ENCODE measurements at places on chromosomes 1 and 21.

DNA sequence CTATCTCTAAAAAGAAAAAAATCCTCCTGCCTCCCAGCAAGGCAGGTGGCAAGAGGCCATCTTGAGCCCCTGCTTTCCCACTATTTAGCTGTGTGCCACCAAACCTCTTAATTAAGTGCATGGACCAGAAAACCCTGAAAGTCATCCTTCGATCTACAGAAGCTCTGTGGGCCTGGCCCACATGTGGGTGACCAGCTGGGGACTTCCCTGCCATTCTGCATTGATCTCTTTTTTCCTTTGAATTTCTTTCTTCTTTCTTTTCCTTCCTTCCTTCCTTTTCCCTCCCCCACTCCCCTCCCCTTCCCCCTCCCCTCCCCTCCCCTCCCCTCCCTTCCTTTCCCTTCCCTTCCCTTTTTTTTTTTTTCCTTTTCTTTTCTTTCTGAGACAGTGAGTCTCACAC lies 38.0 kb downstream of the KIF21B start:
- DNase-seq: no peak

GRCh38 chr1:229196404-229197264 lies 74.3 kb upstream of the RAB4A start:
- DNase-seq: no peak

GRCh38 chr1:202562444-202563060 lies 147.7 kb downstream of the SYT2 start:
- DNase-seq: no peak

DNA sequence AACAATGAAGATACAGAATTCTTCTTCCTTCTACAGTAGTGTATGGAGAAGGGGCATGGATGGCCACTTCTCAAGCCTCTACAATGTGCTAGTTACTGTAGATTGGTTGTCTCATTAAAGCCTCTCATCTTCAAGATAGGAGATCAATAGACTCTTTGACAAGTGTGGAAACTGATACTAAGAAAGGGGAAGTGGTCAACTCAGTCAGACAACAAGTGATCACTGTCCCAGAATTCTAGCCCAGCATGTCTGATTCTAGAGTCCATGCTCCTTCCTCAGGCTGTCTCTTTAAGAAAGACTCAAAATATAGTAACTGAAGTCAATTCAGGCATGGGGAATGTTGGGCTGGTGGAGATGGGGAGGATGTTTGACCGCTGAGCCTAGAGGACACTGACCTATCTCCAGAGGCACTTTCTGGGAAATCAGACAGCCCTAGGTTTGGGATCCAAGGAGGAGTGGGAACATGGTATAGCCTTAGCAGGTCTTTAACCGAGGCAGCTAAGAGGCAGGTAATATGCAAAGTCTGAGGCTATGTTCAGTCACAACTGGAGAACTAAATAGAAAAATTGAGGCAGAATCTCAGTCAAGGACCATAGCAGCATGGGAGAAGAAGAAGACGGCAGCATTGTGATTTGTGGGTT lies 39.3 kb upstream of the EYA3 start:
- DNase-seq: no peak

- DNase-seq: no peak
Measured at GRCh38 chr1:220680085-220680687, 10.0 kb upstream of the C1orf115 start.

GRCh38 chr1:40936931-40937339 lies 42.6 kb upstream of the CTPS1 start:
- DNase-seq: no peak

DNA sequence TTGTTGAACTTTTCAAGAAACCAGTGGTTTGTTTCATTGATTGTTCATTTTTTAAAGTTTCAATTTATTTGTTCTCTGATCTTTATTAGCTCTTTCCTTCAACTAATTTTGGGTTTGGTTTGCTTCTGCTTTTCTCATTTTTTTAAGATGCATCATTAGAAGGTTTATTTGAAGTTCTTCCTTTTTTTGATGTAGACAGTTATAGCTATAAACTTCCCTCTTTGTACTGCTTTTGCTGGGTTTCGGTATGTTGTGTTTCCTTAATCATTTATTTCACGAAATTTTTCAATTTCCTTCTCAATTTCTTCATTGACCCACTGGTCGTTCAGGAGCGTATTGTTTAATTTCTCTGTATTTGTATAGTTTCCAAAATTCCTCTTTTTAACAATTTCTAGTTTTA lies 133.3 kb upstream of the GPR52 start:
- DNase-seq: no peak

DNA sequence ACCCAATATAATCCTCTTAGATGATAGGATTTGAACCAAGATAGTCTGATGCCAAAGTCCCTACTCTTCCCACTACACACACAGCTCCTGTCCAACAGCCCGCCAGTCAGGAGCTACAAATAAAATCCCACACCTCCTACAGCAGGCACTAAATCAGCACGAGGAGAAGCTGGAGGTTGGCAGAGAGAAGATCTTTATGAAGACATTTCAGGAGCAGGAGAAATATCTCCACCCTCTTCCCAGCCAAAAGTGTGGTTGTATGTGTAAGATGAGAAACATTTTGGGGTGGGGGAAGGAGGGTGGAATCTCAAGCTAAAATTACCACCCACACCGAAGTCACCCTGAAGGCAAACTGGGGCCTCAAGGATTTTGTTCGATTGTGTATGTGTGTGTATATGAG lies 54.5 kb downstream of the PLXNA2 start:
- no peak for DNase-seq

GRCh38 chr21:17636711-17637110 lies 24.0 kb upstream of the BTG3 start:
- no peak for DNase-seq

DNA sequence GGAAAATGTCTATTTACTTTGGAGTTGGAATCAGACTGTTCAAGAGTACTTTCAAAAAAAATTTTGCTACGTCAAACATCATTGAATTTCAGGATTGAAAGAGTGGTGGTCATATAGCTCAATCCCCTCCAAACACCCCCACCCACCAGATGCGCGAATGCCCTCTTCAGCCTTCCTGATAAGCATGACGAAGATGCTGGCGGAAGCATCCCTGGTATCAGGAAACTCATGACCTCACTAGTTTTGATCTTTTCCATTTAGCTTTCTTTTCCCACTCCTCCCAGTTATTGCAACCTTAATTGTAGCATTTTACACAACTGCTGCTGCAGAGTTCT lies 104.4 kb downstream of the LEPR start:
- DNase-seq: no peak

- DNase-seq: no peak
Measured at GRCh38 chr1:68188060-68188538, 44.2 kb downstream of the WLS start.

DNA sequence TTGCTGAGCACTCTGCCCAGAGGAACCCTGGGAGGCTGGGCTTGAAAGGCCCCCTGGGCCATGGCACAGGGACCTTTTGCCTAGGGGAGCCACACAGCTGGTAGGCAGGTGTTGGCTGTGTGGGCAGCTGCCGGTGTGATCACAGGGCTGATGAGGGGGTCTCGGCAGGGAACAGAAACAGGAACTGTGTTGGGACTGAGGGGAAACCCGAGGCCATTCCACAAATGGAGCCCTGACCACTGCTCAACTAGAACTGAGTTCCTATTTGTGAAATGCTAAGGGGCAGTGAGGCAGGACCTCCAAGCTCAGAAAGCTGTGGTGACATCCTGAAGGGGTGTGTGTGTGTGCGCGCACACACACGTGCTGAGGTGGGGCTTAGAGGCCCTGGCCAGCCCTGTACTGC lies 6.4 kb upstream of the THEM5 start:
- no peak for DNase-seq

Data from 8988T (cell line).